A673 (cell line): ENCODE measurements at places on chromosomes 2 and 18.

DNA sequence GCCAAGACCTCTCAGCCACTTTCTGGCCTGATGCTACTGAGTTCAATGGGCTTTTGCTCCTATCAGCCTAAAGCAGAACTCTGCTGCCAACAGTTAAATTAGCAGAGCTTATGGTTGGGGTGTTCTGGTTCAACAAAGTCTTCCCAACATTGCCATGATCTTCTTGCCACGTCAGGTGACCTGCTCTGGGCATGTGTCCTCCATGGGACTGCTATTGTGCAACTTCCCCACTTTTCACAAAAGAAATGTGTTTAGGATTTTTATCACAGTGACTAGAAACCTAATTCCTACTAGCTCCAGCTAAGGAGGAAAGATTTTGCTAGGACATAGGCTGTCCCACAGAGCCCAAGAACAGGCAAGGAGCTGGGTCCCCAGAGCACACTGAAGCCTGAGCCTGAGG is 56.4 kb downstream of the ALK start:
- H3K4me1 ChIP-seq = no peaks in the 10 kb centered on the region
- no peaks in the 10 kb centered on the region for H3K27me3 ChIP-seq
- H3K27ac ChIP-seq = no peak overlapping the region
- DNase-seq = no peak
- H3K4me3 ChIP-seq = no peak overlapping the region

DNA sequence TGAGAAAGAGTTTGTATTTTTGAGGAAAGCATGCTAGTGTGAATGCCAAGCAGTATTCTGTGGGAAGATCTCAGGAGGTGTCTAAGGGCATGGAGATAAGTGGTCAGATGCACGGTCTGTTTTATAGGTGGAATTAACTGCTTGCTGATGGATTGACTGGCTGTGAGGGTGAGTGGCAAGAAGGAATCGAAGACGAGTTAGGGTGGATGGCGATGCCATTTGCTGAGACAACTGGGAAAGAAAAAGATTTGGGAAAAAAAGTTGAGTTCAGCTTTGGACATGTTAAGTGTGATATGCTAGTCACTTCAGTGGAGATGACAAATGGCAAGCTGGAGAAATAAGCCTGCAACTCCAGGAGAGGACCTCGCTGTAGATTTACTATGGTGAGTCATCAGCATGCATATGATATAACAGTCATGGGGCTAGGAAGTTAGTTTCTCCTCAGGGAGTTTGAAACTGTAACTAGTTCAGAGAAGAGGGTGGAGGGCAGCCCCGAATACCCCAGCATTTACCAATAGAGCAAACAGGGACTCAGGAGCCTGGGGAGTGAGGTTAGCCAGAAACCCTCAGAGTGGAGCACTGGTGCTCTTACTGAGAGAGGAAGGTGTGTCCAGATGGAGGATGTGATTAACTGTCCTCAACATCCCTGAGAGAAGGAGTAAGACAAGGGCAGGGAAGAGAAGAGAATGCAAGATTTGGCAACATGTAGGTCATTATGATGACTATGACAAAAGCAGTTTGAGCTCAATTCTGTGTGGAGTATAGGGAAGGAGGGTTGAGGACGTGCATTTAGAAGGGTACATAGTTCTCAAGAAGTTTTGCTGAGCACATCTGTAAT is 2.0 kb upstream of the HK2 start:
- peak; percentile 41 for DNase-seq
- no peaks in the 10 kb centered on the region for H3K36me3 ChIP-seq
- H3K4me1 ChIP-seq = peaks cover 16% of the 10 kb centered on the region
- no peak overlapping the region for H3K27ac ChIP-seq

DNA sequence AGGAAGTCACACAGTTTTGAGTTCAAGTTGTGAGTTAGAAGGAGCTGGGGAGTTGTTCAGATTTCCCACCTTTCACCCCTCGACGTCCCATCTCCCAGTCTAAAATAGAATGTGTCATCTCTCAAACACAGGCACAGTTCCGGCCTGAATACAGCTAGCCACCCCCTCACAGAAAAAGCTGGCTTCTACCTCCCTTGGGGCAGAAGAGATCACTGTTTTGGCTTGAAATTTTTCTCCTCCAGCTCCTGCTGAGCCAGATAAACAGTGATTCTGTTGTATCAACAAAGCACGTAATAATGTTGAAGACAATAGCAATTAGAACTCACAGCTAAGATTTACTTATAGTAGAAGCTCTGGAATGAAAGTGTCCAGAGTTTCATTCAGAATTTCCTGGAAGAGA is 74.7 kb downstream of the KIAA2012 start:
- H3K36me3 ChIP-seq = no peaks in the 10 kb centered on the region
- H3K4me3 ChIP-seq = no peak overlapping the region
- H3K27me3 ChIP-seq = no peaks in the 10 kb centered on the region
- H3K4me1 ChIP-seq = peaks cover 22% of the 10 kb centered on the region
- H3K27ac ChIP-seq = no peak overlapping the region

- no peak overlapping the region for H3K4me3 ChIP-seq
- DNase-seq = no peak
- H3K27ac ChIP-seq = no peak overlapping the region
- peaks cover 6% of the 10 kb centered on the region for H3K27me3 ChIP-seq
Observed at GRCh38 chr2:16246281-16246850, 306.0 kb downstream of the MYCN start.

DNA sequence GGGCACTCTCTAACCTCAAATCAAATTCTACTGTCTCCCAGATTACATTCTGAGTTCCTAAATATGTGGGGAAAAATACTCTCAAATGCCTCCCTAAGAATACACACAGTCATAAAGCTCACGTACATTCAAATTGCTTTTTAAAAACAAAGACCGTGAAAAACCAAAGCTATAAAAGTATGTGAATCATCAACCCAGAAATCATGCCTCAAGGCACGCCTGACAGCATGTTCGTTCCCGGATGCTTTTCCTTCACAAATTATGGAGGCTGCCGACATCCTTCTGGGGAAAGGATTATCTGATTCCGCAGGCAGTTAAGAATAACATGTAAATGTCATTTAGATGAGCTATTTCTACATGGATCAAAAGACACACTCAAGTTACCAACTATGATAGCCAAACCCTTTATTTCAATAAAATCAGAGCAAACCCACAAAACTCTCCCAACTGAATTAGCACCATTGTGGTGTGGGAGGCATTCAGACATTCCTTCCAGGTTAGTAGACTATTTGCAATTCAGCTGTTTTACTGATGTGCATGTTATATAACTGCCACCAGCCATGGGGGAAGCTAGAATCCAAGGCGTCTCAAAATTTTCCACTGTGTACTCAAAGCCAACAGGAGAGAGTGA is 398.2 kb upstream of the TRIB2 start:
- H3K27me3 ChIP-seq = no peaks in the 10 kb centered on the region
- DNase-seq = peak; percentile 76
- H3K36me3 ChIP-seq = no peaks in the 10 kb centered on the region
- peaks cover 24% of the 10 kb centered on the region for H3K4me1 ChIP-seq
- H3K4me3 ChIP-seq = no peak overlapping the region
- no peak overlapping the region for H3K27ac ChIP-seq

DNA sequence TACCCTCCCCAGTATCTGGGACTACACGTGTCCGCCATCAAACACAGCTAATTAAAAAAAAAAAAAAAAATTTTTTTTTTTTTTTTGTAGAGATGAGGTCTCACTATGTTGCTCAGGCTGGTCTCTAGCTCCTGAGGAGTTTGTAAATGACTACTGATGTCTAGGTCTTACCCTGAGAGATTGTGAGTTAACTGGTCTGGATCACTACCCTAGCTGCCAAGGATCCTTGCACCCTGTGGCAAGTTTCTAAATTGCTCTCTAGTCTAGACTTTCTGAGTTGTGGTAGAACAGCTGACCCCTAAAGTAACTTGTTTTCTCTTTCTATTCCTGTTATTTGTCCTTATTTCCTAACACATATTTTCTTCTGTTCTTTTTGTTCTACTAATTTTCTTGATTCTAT is 44.5 kb downstream of the ABHD3 start:
- H3K36me3 ChIP-seq = peaks cover 27% of the 10 kb centered on the region
- DNase-seq = no peak
- no peak overlapping the region for H3K4me3 ChIP-seq
- no peaks in the 10 kb centered on the region for H3K4me1 ChIP-seq

DNA sequence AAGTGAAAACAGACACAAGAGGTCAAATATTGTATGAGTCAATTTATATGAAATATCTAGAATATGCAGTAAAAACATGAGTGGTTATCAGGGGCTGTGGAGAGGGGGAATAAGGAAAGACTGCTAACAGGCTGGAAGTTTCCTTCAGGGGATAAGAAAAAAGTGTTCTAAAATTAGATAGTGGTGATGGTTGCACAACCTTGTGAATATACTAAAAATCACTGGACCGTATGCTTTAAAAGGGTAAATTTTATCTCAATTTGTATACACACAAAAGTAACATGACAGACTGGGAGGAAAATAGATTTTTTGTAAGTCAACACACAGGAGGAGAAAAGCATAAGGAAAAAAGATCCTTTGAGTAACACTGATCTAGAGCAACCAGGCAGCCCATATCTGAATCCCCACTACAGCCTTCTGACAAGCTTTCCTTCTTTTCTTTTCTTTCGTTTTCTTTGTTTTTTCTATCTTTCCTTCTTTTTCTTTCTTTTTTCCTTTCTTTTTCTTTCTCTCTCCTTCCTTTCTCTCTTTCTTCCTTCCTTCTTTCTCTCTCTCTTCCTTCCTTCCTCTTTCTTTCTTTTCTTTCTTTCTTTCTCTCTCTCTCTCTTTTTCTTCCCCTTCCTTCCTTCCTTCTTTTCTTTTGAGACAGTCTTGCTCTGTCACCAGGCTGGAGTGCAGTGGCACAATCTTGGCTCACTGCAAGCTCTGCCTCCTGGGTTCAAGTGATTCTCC is 95.4 kb downstream of the AAK1 start:
- DNase-seq = no peak
- H3K4me3 ChIP-seq = no peak overlapping the region
- H3K4me1 ChIP-seq = no peaks in the 10 kb centered on the region
- H3K27ac ChIP-seq = no peak overlapping the region
- H3K27me3 ChIP-seq = no peaks in the 10 kb centered on the region
